Hematopoietic multipotent progenitor cell treated with erythropoietin and hydrocortisone succinate and interleukin-3 and kit ligand, for 8 days (in vitro differentiated cells): ENCODE measurements at places on chromosomes 1 and 21.

GRCh38 chr1:45512641-45513054 lies 9.0 kb downstream of the PRDX1 start:
- DNase-seq = peak; percentile 82

- DNase-seq = no peak
Observed at GRCh38 chr1:60847855-60848582, 234.3 kb upstream of the NFIA start.

DNA sequence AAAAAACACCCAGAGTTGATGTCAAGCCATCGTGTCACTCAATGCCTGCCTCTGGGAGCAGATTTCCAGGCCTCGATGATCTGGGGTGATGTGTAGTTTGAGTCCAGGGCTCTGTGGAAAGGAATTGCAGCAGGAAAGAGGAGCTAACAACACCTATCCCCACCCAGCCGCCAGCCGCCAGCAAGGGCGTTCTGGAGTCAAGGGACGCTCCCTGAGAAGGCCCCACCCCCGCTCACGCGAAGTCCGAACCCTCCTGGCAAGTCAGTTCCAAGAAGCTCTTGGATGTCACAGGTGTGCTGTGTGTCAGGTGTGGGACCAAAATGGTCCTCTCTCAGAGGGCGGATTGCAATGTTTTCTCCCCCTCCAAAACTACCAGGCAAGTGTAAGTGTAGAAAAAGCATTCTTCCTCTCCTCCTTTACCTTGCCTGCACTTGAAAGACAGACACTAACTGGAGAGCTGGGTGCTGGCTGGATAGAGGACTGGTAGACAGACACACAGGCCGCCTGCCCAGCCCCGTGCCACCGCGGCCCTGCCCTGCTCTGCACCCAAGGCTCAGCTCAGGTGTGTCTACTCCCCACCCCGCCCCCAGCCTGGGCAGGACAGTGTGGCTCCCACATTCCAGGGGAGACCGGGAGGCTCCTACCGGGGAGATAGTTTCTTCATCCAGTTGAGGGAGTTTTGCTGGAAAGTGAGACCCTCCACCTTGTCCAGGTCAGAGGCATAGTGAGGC lies 8.5 kb downstream of the AGT start:
- DNase-seq = no peak

DNA sequence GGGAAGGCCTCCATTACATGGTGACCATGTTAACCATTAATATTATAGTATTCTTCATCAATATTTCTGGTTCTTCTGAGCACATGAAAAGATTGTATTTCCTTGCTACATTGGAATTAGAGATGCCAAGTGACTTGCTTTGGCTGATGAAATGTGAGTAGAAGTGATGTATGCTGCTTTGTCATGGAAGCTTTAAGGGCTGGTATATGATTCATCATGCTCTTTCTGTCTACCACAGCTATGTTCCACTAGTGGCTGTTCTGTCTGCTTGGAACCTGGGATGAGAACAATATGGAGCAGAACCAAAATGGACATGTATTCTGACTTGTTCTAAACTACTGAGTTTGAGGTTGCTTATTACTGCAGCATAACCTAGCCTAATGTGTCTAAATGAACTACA lies 163.3 kb downstream of the TM2D1 start:
- no peak for DNase-seq

DNA sequence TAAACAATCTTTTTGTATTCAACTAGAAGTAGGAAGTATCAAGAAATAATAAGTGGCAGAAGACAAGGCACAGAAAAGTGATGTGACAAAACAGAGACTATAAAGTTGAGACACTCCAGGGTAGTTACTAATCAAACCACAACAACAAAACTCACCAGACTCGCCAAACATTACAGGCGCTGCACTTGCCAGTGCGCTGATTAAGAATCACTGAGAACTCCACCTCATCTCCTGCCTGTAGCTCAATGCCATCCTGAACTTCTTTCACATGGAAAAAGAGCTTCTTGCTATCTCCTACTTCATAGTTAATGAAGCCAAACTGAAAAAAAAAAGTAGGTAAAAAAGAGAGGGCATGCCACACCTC lies 2.8 kb upstream of the NRAS start:
- DNase-seq = no peak

GRCh38 chr21:38987633-38988508 lies 182.1 kb downstream of the ETS2 start:
- peak; percentile 37 for DNase-seq

GRCh38 chr1:87686136-87686495 lies 357.4 kb downstream of the LMO4 start:
- DNase-seq = peak; percentile 7

DNA sequence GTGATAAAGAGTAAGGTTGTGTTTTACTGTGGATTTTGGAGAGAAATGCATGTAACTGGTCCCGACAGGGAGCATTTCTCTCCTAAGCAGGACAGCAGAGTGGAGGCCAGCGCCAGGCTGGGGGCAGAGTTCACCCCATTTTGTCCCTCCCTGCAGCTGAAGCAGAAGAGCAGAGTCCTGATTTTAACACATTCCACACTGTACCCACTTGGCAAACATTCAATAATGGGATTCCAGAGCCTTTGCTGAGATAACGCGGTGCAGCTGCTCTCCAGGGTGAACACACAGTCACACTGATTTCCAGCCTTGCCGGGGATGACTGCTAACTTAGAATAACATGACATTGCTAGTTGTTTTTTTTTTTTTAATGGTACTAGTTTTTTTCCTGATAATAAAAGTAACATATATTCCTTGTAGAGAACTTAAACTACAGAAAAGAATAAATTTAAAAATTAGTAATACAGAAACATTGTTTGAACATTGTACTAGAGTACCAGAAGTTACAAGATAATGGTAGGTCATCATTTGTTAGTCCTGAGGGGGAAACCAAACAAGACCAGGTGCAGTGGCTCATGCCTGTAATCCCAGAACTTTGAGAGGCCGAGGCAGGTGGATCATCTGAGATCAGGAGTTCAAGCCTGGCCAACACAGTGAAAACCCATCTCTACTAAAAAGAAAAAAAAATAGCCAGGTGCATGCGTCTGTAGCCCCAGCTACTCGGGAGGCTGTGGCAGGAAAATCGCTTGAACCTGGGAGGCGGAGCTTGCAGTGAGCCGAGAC lies 77.2 kb downstream of the SCCPDH start:
- no peak for DNase-seq

DNA sequence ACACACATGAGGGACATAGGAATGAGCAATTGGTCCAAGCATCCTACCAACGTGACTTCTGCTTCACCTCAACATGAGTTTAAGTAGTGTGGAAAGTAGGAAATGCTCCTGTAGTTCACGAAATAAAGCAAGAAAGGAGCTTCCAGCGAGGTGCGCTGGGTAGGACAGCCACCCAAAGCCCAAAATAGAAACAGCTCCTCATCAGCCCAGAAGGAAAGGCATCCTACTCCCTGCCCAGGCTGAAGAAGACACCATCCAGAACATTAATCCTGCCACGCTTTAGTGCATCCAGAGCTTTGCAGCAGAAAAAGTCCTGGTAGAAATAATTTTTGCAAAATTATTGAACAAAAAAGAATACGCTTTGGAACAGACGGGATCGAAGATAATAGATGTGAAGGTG lies 25.9 kb downstream of the CCDC185 start:
- DNase-seq = no peak

DNA sequence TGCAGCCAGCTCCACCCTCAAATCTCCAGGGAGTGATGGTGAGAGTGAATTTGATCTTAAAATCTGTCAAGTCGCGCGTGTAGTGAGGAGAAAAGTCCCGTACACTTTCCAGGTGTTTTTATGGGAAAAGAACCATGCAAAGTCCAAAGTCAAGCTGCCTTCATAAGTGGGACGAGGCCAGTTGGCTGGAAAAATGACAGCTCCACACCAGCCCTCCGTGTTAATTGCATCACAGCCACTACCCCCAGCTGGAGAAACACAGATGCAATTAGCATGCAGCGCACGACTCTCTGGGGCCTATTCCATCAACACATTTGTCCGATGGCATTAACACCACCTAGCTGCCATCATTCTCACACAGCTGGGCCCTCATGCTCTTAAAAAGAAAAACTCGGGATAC lies 68.4 kb downstream of the KLHDC7A start:
- DNase-seq = no peak

DNA sequence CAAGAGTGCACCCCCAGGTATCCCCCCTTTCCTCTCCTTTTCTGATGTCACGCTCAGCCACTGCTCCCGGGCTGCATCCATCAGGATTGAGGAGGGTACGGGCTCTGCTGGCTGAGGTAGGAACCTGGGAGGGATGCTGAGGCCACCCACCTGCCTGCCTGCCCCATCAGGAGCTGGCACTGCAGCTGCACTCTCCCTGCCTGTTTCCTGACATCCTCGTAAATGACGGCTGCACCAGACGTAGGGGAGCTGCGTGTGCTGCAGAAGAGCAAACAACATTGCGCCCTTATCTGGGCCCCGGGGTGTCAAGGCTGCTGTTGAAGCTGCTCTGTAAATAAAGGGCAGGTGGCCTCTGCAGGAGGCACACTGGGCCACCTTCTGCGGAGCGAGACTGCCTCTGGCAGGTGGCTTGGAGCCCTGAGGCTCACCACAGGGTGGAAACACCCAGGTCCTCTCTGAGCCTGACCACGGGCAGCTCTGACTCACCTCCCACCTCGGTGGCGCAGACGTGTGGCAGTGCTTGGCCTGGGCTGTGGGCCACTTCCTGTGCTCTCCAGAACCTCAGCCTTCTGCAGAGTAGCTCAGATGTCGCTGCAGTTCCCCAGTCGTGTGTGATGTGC lies 30.9 kb downstream of the SNAP47 start:
- DNase-seq = no peak

DNA sequence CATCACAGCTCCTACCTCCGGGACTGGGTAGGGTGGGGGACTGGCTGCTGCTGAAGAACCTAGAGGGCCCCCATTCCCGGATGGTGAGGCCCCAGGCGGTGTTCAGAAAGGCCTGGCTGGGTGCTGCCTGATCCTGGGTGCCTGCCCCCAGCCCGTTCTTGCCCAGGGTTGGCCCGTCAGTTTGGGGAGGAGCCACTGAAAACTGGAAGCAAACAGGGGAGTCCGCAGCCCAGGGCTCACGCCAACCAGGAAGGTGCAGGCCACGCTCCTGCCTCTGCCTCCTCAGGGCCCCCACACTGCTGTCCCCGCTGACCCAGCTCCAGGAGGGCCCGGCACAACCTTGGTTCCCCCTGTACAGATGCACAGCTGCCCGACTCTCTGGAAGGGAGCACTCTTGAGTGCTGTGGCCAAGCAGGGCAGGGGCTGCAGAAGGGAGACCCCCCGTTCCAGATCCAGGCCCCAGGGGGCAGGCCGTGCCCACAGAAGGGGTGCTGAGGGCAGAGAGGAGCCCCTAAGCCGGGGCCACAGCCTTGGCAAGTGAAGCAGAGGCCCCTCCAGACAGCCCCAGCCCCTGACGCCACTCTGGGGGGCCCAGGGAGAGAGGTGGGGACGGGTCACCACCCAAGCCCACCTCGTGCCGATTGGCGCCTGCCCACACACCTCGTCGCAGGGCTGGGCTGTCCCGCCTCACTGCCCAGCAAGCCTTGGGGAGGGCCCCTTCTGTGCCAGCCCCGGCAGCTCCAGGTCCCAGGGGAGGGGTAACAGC lies 5.5 kb downstream of the C1QTNF12 start:
- no peak for DNase-seq

GRCh38 chr1:211711315-211711705 lies 35.9 kb upstream of the NEK2 start:
- peak; percentile 28 for DNase-seq

- DNase-seq = no peak
Observed at GRCh38 chr1:31488528-31488927, 75.5 kb downstream of the SERINC2 start.

- DNase-seq = no peak
Observed at GRCh38 chr1:162726555-162726954, 63.9 kb upstream of the HSD17B7 start.
